ENCODE measurements at places on chromosomes 6 and 20. TPM values are rescaled to one million over a fixed set of nuclear protein-coding genes. Genes with fewer than 3 reads are reported as not detected.

The L3MBTL1 gene
- total RNA-seq = 4.4 TPM

The NRSN1 gene
- total RNA-seq = not detected

The GSTA3 gene
- not detected for total RNA-seq

The SLC22A16 gene
- total RNA-seq = not detected
